Ureter (tissue), 1 donor: ENCODE measurements at places on chromosomes 5 and 9. TPM values are rescaled to one million over a fixed set of nuclear protein-coding genes. Genes with fewer than 3 reads are reported as not detected.

DNA sequence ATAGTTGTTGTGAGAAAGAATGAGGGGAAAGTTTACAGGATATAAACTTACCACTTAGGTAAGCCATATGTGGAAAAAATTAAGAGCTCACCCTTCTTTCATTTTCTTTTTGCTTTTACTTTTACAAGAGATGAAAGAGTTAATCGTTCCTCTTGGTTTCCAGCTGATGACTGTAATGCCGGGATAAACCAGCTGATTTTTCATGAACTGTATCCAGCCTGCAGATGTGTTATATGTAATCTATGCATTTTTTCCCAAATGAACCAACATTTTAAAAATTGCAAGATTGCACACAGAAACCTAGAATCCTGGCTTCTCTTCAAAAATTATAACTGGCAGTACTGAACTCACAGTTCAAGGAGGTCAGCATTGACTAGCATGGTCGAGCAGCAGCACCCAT is 185.9 kb downstream of the GRIA1 start:
- no peak for DNase-seq

- DNase-seq, result peak; percentile 75
Observed at GRCh38 chr9:129141066-129142041, 30.1 kb downstream of the PTPA start.

Gene C9orf152
- total RNA-seq, result 6.7 TPM

- DNase-seq, result no peak
Observed at GRCh38 chr9:8880060-8880459, 1080.5 kb upstream of the DMAC1 start.

DNA sequence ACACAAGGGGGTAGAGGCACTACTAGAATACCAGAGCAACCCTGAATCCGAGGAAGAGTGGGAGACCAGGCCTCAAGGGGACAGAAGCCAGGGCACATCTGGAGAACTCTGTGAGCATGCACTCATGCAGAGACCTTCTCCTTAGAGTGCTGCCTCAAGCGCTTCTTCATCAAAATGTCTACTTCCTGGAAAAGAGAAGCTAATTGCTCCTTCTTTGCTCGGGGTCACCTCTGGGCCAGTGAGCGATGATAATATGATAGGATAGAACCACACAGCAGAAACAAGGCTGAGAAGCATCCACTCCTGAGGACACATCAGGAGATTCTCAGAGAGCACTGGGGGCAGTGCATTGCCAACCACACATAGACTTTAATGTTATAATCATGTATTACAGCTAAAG is 23.7 kb upstream of the LMNB1 start:
- no peak for DNase-seq

Gene PDE8B
- 10.1 TPM for total RNA-seq
